Brain microvascular endothelial cell (primary cell): ENCODE measurements at places on chromosomes 6 and 20.
A peak's percentile ranks its signal among the peaks of the same experiment; 100 is the strongest.

GRCh38 chr6:132819405-132820161 is 5.2 kb downstream of the RPS12 start:
- no peak for DNase-seq

- DNase-seq = peak; percentile 41
Measured at GRCh38 chr6:32785781-32786533, 22.6 kb upstream of the HLA-DQB2 start.

GRCh38 chr6:43497689-43498088 is 12.5 kb downstream of the LRRC73 start:
- no peak for DNase-seq

GRCh38 chr6:142855893-142856623 is 88.9 kb downstream of the HIVEP2 start:
- DNase-seq = no peak

GRCh38 chr20:28562510-28562898 is 2695.0 kb upstream of the DEFB115 start:
- DNase-seq = peak; percentile 87

- DNase-seq = peak; percentile 61
Measured at GRCh38 chr20:19944772-19945459, 72.2 kb upstream of the NAA20 start.

DNA sequence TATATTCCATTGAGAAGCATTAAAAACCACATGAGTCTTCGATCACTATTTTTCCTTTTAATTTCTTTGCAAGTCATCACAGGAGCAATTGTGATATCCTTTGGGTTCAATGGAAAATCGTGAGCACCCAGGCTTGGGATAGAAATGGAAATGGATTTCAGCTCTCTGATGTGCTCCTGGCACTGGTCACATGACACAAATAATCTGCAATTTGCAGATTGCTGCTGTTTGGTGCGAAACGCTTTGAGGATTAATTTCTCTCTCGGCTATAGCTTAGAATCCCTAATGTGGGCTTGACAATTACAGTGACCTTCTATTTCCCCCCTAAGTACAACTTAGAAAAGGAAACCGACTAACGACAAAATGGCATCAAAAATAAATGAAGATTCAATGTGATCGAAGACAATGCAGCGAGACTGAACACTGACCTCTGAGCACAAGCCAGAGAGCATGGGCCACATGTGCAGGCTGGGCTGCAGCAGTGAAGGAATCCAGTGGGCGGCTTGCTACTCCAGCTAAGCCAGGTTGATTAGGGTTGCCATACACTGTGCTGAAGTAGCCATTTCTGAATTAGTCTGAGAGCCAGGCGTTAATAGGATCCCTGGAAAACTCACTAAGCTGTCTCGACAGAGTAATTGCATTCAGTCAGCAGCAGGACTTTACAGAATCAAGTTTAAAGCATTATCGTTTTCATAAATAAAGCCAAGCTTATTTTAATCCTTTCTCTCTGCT is 301.8 kb upstream of the AGPAT4 start:
- no peak for DNase-seq

GRCh38 chr6:157571269-157571668 is 190.3 kb downstream of the ZDHHC14 start:
- no peak for DNase-seq

DNA sequence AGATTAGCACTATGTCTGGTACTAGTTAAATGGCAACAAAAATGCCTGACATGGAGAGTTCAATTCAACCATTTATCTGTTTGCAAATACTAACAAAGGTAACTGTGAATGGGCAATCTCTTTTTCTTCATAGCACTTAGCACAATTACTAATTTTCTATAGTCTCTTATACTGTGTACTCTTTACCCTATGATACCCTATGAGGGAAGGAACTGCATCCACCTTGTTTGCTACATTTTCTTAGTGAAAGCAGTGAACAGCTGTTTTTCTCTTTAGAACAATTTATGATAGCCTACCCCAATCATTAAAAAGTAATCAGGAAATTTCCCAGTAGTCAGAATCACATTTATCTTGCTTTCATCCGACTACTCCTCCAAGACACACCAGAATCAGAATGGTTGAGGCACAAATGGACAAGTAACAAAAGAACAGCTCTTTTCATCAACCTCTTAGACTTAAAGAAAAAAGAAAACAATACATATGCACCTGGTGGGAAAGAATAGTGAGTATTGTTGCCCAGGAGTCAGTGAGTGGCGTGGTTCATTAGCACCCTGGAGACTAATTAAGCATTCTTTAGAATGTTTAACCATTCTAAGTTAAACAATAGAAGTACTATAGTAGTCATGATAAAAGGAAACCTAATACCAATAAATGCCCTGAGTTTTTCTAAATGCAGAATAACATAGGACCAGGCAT is 16.7 kb downstream of the ZNF292 start:
- no peak for DNase-seq

- DNase-seq = no peak
Measured at GRCh38 chr20:62822788-62823651, 6.2 kb downstream of the COL9A3 start.

DNA sequence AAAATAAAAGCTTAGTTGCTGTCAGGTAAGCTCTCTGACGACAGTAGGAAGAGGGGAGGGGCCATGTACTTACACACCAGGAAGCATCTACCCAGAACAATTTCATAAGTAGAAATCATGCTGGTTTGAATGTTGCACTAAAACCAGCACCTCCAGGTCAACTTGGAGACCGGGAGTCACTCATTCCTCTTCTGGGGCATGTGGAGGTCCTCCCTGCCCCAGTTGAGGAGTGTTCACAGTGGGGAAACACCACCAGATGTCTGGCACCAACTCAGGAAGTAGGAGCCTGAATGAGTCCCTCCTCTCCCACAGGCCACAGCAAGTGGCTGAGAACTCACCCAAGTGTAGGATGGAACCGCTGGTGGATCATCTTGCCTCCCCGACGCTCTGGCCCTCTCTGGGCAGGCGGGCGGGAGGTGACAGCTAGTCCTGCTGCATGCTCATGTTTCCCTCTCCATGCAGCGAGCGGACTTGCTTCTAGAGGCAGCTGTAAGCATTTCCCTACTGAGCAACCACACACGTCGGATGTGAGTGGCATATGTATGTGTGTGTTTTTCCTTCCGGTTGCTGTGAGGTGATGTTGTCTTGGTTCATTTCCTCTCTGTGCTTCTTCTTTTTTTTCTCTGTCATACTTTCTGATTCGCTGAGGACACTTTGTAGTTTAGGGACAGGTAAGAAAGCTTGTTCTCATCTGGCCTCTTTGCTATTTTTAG is 149.5 kb upstream of the NEDD9 start:
- DNase-seq = no peak

DNA sequence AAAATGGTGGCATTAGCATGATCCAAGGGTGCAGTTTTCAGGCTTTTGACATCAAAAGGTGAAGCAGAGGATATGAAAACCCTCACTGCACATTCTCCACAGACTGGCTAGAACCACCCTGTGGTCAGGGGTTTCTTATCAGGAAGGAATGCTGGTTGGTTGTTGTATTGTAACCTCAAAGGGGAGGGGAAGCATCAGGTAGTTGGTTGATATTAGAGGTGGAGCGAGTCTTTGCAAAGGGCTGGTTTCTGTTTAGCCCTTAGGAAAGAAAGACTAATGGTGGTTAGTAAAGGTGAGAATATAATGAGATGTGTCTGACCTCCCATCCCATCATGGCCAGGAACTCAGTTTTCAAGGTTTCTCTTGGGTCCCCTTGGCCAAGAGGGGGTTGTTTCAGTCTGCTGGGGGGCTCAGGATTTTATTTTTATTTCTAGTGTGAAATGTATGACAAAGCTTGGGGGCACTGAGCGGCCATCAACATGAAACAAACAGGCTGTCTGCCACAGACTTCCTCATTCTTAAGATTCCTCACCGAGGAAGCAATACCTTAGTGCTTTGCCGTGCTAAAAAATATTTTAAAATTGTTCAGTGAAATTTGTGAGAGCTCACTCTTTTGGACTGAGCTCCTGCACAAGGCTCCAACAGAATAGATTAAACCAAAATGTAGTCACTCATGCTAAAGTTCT is 47.5 kb upstream of the PROKR2 start:
- DNase-seq = no peak

DNA sequence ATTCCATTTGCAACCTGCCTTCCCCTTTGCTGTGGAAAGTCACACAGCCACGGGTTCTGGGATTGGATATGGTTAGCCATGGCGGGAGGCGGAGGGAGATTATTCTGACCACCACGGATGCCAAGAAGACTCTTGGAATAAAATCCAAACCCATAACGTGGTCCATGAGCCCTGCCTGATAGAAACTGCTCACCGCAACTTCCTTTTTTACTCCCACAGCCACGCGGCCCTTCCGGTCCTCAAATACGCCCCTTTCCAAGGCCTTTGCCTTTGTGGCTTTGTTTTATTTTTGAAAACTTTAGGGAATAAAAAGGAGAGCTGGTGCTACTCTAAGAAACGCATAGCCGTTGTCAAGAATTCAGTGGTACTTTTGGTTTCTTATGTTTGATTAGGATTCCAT is 602.5 kb upstream of the CDH4 start:
- DNase-seq = no peak

DNA sequence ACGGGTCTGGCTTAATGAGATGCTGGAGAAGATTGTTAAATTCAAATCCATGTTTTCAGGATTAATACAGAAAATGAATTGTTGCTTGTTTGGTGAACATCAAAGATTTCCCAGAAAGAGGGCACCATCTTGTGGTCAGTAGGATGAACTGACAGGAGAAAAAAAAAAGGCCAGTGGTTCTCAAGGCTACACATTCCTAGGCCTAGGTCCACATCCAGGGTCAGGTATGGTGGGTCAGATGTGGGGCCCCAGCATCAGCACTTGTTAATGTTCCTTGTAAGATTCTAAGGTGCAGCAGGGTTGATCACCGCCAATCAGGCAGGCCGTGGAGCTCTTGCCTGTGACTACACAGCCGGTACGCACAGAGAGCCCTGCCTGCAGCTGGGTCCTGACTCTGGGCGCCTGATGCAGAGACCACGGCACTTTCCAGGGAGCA is 34.0 kb upstream of the FOXO3 start:
- DNase-seq = peak; percentile 6

DNA sequence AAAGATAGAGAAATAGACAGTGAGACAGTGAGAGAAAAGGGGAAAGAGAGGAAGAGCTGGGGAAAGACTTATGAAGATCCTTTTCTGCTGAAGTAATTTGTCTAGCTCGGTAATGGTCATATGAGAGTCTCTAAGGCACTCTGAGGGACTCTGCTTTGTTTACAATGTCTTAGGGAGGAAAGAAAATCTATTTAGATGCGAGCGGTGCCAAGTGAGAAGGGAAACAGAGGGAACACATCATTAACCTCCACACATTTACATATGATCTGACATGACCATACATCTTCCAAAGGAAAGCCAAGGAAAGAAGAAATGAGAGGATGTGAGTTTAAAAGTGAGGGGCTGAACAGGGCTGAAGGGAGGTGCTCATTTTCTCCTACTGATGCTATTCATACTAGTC is 862.3 kb upstream of the CITED2 start:
- no peak for DNase-seq

- no peak for DNase-seq
Measured at GRCh38 chr6:1708820-1709219, 99.1 kb downstream of the FOXC1 start.

GRCh38 chr20:47058236-47058635 is 163.6 kb downstream of the EYA2 start:
- DNase-seq = no peak

DNA sequence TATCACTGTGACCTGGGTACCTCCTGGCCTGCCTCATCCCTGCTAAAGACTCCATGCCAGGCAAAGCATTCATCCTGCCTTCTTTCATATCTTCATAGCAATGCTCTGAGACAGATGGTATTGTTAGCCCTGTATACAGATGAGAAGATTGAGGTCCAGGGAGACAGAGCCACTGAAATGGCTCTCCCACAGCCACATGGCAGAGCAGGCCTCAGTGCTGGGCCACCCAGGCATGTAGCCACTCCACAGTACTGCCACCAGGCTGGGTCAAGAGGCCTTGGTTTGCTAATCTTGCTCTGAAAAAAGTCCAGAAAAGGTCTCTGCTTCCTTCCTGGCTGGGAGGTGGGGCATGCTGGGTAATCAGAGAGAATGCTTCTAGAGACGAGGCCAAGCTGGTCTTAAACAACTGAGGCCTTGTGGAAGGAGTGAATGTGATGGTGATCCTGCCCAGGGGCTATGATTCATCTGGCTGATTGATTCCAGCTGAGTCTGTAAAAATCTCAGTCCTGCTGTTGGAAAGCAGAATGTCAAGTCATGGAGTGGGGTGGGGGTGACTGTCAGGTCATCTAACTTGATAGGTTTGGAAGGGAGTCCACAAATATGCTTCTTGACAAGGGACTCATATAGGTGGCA is 29.8 kb downstream of the HM13 start:
- peak; percentile 89 for DNase-seq

DNA sequence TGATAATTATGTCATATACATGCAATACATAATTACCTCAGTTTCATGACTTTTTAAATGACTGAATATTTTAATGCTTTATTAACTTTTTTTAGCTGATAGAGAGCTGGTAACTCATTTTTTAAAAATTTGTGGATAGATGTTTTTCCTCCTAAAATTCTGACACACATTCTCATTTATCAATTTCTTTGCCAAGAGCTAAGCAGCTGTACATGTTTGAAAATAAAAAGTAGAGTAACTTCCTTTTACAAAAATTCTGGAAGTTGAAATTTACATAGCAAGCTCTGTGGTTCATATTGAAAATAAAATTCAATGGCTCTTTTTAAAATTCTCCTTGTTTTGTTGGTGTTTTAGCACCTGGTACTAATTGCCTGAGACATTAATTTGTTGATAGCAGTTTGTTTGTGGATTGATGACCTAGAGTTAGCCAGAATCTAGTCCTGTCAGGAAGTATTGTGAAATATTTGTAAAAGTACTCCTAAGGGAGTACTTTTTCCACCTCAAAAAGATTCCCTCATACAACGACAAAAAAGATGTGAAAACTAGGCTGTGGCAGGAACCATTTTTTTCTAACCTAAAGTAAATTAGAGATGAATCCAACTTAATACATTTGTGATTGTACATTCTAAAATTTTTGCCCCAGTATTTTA is 621.8 kb downstream of the BCKDHB start:
- no peak for DNase-seq

- no peak for DNase-seq
Measured at GRCh38 chr20:6908673-6909072, 141.2 kb downstream of the BMP2 start.

GRCh38 chr6:123016431-123017103 is 20.5 kb downstream of the CLVS2 start:
- DNase-seq = no peak

DNA sequence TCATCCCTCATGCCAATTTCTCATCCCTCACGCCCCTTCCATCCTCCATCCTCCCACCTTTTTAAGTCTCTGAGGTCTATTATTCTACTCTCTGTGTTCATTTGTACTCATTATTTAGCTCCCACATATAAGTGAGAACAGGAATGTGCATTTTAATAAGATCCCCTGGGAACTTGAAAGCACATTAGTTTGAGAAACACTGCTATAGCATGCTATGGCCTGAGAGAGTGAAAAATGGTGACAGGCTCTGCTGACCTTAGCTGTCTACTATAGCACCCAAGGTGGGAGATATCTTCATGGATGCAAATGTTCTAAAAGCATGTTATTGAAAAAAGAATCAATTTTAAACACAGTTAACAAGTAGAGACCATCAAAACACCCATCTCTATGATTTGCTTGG is 712.0 kb downstream of the TFAP2A start:
- no peak for DNase-seq

- DNase-seq = no peak
Measured at GRCh38 chr6:17820055-17820454, 113.3 kb upstream of the NUP153 start.
